NCI-H446 treated with DMSO at 0.1 percent for 48 hours (cell line): ENCODE measurements at places on chromosomes 13 and 19.

GRCh38 chr13:109426690-109426990 lies 359.7 kb downstream of the IRS2 start:
- DNase-seq = no peak

DNA sequence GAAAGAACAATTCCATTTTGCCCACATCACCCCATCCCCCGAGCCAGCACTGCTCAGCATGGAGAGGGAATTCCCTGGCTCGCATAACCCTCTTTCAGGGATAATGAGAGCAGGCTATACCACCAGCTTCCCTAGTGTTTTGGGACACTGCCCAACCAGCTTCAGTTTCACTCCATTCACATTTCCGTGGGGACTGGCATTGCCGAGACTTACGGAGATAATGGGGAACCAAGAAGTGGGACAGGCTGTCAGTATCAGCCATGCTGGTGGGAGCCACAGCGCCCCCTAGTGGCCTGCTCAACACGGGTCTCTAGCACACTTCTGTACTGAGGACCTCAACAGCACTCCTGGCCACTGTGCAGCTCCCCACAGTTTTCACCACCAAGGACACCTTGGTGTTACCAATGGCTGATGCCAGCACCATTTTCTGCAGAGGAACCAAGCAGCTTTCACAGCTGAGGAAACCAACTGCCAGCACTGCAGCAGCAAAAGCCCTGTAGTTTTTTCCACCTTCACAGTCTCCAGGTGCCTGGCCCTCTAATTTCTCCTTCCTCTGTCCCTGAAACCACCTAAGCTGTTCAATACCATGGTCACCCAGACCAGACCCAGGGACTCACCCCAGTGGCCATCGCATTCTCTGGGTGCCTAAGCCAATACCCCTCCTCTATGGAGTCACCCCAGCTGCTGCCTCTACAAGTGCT lies 23.7 kb downstream of the SLC6A16 start:
- DNase-seq = no peak

- no peak for DNase-seq
Measured at GRCh38 chr19:33796164-33796875, at the start of gene KCTD15. TSS of gene KCTD15 (plus strand) at chr19:33796870. CDS start at chr19:33800455, 3,585 bp downstream.

- peak; percentile 85 for DNase-seq
Measured at GRCh38 chr13:43307921-43308433, 284.6 kb downstream of the DNAJC15 start.

GRCh38 chr13:110123041-110123809 lies 183.7 kb downstream of the COL4A1 start:
- DNase-seq = no peak

GRCh38 chr13:72820898-72821279 lies 39.0 kb downstream of the PIBF1 start:
- DNase-seq = no peak

- no peak for DNase-seq
Measured at GRCh38 chr13:35927567-35928021, 203.6 kb downstream of the DCLK1 start.
